Muscle of leg (tissue), 16 donors: ENCODE measurements at places on chromosomes 12 and 14. TPM values are rescaled to one million over a fixed set of nuclear protein-coding genes. Genes with fewer than 3 reads are reported as not detected.

GRCh38 chr14:97097296-97097695, 300.1 kb downstream of the VRK1 start:
- peak; percentile 68 for DNase-seq

The GSG1 gene
- 11.4 TPM for polyA plus RNA-seq

The R3HDM2 gene
- 52.6 TPM for polyA plus RNA-seq

DNA sequence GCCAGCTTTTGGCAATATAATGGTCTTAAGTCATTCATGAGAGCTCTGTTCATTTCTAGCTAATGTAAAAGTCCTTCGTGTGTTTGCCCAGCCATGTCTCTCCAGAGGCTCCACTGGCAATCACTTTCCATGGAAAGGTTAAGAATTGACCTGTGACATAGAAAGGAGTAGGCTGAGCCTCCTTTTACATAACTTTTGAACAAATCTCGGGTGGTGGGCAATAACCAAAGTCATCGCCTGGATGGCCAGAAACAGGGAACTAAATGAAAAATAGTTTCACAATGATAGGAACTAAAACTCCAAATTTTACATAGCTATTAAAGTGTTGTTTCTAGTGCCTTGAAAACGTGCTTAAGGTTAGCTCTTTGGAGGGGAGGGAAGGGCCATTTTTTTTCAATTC, 6.5 kb downstream of the BHLHE41 start:
- DNase-seq = no peak

DNA sequence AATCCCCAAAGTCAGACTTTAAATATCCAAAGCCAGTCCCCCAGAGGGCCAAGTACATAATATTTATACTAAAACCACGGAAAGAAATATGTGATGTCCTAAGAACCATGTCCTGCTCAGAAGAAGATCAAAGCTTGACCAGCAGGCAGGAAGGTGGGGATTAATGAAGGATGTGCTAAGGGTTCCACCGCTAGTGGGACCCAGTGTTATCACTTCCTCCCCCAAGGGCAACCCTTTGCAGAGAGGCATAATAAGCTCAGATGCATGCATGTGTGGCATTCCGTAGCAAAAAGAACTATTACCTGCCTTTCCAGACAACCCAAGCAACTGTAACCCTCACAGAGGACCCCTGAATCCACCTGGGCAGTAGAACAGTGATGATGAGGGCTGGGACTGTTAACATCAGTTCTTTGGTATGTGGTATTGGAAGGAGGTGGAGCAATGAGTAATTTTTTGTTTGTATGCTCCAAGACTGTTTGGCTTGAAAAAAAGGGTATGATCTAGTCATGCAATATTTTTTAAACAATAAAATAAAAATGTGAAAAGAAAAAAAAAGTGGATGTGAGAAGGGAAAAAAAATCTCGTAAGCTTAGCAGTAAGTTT, 71.7 kb upstream of the ETV6 start:
- peak; percentile 26 for DNase-seq

The ASIC1 gene
- polyA plus RNA-seq = 8.0 TPM

DNA sequence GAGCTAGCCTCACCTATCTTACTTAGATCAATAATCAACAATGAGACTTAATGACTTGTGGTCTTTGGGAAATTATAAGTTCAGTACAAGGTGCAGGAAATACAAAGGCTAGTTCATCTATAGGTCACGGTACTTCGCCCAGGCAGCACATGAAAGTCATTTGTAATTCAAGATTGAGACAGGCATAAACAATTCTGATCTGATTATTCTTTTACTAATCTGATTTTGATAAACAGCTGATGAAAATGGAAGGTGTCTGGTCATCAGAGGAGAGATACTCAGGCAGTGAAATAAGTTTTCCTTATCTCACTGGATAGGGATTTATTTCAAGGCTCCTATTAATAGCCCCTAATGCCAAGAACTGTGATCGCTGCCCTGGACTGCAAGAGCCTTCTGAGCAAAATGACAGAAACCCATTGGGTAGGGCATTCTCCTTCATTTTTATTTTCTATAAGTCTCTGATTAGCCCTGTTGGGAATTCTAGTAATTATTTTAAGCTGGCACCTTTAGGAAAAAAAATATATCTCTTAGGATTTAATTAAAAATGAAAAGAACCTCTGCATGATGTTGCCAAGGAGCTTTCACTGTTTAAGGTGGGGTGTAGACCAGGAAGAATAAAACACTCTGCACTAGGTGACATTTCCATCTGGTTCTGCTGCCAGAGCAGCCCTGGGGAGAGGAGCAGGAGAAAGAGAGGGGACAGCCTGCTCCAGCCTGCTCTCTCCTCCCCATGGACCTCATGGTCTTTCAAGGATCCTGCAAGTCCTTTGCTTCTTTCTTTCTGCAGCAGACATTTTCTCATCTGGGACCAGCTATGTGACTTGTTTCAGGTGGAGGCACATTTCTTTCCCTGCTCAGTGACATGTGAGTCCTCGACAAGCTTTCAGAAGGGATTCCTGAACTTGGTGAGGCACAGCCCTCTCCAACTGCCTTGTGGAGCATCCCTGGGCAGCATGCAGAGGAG, 44.8 kb downstream of the SSPN start:
- DNase-seq = no peak

GRCh38 chr12:82682851-82683261, 3.9 kb upstream of the TMTC2 start:
- no peak for DNase-seq

- no peak for DNase-seq
Measured at GRCh38 chr14:32413967-32414640, 85.0 kb downstream of the AKAP6 start.

GRCh38 chr12:116474899-116475298, 84.3 kb upstream of the MAP1LC3B2 start:
- no peak for DNase-seq

The BBOF1 gene
- polyA plus RNA-seq = 8.1 TPM

DNA sequence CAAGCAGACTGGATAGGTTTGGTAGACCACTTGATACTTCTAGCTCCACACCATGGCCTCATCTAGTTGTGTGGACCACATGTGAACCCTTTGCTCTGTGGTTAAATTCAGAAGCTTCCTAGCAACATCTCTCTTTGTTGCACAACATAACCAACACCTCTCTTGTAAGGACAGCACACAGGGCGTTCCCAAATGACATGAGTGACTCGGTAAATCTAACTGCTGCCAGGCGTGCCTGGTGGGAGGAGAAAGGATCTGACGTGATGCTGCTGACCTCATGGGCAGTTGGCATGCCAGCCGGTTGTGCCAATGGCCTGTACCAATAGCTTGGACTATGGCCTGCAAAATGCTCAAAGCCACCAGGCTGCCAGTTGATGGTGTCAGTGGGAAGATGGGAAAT, 93.8 kb downstream of the CPSF2 start:
- no peak for DNase-seq

- DNase-seq = no peak
Measured at GRCh38 chr14:47422191-47422590, 253.2 kb downstream of the MDGA2 start.

The EPYC gene
- polyA plus RNA-seq = 0.12 TPM

GRCh38 chr12:108525681-108526080, 10.6 kb downstream of the FICD start:
- DNase-seq = no peak

DNA sequence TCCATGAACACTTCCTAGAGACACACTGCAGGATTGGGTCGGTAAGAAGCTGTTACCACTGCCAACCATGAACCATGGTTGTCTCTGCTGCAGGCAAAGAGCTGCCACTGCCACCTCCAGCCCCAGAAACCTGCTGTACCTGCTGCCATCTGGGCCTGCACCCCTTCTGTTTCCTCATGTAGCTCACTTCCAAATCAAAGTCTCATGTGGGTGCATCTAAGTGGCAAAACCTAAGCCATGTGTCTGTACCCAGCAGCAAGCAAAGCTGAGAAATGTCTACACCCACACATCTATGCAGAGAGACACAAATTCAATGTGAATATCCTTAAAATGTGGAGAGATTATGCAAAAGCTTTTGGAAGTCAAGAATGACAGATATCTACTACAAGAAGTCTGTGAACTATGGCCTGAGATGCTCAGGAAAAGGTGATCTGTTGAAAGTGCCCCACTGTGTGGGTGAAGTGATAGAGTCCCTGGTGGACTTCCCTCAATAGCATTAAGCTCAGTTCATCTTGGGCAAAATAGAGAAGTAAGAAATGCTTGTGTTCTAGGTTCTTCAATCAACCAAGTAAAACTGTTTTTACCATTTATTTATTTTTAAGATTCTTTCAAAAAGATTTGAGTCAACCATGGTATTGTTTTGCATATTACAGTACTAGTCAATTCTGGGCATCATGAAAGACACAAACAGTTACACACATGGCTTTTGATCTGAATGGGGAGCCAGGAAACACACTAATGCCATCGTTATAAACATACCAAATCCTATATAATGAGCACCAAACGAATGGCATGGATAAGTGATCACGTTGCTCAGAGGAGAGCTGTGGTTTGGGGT, 64.4 kb downstream of the FOS start:
- DNase-seq = no peak

DNA sequence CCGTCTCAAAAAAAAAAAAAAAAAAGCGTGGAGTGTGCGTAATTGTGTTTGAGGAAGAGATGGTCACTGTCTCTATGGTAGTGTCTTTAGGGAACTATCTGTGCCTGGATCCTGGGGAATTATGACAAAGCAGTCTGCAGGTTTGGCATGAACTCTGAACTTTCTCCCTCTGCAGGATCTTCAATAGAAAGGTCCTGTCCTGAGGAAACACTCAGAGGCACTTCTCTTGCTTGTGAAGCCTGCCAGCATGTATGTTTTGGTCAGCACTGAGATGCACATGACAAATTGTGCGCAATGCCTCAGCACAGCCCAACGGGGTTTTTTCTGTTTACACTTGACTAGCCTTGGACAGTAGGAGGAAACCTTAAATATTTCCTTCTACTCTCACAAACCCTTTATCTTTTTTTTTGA, 46.6 kb downstream of the ATF7 start:
- DNase-seq = no peak

DNA sequence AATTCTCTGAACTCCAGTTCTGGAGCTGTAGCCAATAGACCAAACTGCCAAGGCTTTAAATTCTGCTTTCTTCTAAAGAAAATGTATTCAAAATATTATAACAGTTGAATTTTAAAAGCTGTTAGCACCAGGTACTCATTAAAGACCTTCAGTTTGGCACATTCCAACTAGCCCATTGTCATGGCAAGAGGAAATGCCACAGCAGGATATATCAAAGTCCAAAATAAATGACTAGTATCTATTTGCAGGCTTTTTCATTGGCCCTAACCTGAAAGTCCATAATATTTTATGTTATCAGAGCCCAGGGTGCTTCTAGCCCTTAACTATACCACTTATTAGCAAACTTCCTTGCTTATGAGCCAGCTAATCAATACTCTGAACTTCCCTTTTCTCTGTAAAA, 3.1 kb upstream of the RIC8B start:
- no peak for DNase-seq

GRCh38 chr12:131105351-131105735, 151.6 kb downstream of the ADGRD1 start:
- DNase-seq = no peak

The FSCB gene
- not detected for polyA plus RNA-seq

DNA sequence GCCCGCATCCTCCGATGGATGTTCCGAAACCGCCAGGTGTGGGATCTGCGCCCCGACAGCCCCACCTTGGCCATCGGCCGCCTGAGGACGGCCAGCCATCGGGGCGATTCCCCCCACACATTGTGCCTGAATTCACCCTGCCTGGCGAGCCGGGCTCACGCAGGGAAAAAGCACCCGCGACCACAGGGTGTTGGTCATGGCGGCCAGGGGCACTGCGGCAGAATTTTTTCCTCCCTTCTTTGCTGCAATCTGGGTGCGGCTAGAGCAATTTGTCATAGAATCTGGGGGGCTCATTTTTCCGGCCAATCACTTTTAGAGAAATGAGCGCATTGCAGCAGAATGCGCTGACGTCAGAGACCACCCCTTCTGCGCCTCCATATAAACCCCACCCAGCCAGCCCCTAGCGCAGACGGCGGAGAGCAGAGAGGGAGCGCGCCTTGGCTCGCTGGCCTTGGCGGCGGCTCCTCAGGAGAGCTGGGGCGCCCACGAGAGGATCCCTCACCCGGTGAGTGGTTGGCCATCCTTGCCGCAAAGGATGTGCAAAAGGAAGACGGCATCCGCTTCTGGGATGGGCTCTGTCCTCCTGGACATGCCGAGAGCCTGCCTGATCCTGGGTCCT, at the start of gene MEG3:
MEG3 (plus strand) TSS at position 406 of the 619 bp plus-strand sequence.
- peak; percentile 96 for DNase-seq
